Psoas muscle (tissue), 8 donors: ENCODE measurements at places on chromosomes 3 and 15.
A peak's percentile ranks its signal among the peaks of the same experiment; 100 is the strongest.

DNA sequence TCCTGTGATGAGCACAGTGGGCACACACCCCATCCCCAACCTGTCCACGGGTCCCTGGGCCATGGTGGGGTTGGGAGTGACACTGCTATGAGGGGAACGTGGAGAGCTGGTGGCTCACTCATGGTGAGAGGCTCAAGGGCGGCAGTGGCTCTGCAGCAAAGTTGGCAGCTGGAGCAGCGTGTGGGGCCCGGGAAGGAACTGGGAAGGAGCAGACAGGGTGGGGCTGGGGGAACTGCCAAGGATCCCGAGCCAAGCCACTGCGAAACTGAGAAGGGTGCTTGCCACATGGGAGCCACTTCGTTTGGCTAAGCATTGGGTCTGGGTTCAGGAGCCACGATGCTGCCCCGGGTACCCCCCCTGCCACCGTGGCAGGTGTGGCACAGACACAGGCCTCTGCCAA is 80.1 kb downstream of the SNRK start:
- peak; percentile 82 for DNase-seq

DNA sequence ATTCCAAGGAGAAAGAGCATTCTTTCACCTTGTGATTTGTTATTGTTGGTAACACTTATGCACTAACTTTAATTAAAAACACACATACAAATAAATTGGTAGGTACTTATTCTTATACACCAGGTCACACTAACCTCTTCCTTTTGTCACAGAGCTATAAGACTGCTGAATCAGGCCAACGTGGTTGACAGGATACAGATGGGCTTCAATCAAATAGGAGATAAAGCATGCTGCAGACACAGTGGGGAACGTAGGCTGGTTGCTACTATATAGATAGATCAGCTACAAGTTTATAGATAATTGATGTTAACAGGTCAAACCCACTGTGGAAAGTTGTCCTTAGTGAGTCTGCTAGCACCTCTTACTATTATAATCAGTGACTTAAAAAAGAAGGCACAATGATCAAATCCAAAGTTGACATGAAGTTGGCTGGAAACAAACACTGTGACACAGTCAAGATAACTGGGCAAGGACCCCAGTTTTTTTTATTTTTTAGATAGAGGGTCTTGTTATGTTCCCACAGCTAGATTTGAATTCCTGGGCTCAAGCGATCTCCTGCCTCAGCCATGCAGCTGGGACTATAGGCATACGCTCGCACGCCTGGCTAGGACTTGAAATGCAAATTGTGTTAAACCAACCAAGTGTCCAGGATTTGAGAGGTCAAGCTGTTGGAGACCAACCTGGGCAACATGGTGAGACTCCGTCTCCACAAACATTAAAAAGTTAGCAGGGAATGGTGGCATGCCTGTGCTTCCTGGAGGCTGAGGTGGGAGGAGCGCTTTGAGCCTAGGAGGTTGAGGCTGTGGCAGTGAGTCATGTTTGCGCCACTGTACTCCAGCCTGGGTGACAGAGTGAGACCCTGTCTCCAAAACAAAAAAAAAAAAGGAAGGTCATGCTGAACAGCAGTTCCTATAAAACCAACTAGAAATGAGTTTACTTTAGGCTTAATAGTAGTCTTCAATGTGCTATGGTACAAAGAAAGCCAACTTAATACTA is 97.9 kb upstream of the MEX3B start:
- DNase-seq, result no peak

DNA sequence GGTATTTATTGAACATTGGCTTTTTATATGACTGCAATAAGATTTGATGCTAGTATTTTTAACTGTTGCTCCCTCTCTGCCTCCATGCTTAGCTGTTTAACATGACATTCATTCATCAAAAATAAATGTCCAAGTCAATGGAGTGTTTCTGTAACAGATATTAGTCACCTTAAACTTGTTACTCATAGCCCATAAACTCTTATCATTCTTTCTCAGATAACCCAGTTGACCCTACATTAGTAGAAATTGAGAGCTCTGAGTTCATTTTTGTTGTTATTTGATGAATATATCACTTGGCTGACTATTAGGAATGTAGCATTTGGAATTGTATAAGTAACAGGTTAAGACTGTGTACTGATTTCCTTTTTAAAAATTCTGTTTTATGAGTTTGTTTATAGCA is 201.1 kb downstream of the UBE2E2 start:
- DNase-seq, result no peak

- DNase-seq, result no peak
These were observed 253.2 kb downstream of the NR2F2 start for GRCh38 chr15:96583671-96584070.

DNA sequence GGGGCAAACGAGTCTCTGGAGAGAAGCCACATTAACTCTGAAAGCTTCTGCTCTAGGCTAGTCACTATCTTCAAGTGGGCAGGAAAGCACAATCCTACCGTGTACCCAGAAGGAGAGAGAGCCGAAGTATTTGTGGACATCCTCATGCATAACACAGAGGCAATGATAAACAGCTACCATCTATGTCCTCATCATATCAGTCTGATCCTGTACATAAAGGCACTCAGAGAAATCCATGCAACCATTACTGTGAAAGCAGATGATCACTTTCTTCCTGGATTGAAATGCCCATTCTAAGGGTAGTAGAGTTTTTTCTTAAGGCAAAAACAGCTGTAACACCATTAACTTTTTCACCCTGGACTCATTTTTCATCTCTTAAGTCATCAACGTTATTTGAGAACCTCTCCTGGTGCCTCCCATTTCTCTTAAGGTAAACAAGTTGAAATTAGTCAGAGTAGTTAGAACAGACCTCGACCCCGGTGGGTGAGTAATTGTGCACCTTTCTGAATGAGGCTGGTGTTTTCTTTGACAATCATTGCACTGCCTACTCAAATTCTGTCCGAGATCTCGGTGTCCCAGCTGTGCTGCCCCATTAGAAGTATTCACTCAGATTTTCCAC is 327.4 kb downstream of the SHQ1 start:
- DNase-seq, result no peak

- no peak for DNase-seq
These were observed 1.6 kb downstream of the INSYN1 start for GRCh38 chr15:73751511-73751898.

DNA sequence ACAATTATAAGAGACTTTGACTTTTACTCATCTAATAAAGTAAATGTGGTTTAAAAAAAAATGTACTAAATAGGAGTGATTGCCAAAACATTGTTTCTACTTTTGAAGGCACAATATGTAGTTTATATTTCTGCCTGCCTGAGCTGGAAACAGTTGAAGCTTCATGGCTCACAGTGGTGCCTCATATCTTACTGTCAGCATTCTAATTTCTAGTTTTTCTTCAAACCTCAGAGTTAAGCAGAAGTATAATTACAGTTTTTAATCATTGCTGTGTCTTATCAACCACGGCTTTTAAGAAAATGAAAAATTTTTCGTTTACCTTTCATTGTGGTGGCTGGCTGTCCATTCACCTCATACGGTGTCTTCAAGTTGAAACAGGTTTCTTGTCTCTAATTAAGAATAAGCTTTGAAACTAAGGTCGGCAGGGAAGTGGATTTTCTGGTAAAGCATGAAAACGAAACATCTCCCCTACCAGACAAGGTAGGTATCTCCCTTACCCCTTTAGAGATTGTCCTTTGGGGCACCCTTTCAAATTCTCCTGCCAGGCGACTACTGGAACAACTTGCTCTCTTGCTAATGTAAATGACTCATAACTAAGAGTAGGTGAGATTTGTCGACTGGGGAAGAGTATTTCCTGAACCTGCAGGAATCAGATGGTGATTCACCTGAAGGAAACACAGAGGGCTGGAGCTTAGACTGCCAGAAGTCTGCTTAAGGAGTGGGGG is at the start of gene GPR87:
TSS of gene GPR87 (minus strand) at position 554 of the 725 bp plus-strand sequence. CDS start 16,720 bp downstream, outside the sequence.
- DNase-seq, result no peak

DNA sequence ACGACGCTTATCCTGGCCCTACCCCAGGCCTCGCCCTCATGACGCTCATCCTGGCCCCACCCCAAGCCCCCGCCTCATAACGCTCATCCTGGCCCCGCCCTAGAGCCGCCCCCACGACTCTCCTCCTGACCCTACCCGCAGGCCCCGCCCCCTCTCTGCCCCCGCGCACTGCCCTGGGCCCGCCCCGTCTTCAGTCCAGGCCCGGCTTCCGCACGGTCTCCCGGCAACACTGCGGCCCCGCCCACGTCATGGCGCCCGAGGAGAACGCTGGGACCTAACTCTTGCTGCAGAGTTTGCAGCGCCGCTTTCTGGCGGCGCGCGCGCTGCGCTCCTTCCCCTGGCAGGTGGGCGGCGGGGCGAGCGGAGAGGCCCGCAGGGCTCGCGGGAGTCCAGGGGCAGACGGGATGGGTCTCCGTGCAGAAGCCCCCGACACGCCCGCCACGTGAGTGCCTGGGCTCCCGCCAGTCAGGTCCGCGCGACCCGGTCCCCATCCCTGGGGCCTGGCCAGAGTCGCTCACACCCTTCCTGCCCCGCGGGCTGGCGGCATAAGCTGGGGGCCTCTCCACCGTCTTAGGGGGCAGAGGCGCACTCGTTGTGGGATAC is 52.5 kb upstream of the ROPN1B start:
- no peak for DNase-seq

DNA sequence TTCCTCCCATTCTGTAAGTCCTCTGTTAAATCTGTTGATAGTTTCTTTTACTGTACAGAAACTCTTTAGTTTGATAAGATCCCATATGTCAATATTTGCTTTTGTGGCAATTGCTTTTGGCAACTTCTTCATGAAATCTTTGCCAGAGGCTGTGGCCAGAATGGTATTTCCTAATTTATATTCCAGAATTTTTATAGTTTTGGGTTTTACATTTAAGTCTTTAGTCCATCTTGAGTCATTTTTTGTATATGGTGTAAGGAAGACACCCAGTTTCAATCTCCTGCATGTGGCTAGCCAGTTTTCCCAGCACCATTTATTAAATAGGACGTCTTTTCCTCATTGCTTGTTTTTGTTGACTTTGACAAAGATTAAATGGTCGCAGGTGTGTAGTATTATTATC is 372.4 kb upstream of the CADM2 start:
- DNase-seq, result no peak

- no peak for DNase-seq
These were observed 122.8 kb downstream of the CACNA1D start for GRCh38 chr3:53616971-53617892.

- no peak for DNase-seq
These were observed 7.2 kb downstream of the LIPC start for GRCh38 chr15:58438956-58439355.
